ENCODE measurements at places on chromosomes 5 and 9.

- no peak for DNase-seq
Measured at GRCh38 chr9:89046832-89047231, 55.6 kb downstream of the S1PR3 start.

DNA sequence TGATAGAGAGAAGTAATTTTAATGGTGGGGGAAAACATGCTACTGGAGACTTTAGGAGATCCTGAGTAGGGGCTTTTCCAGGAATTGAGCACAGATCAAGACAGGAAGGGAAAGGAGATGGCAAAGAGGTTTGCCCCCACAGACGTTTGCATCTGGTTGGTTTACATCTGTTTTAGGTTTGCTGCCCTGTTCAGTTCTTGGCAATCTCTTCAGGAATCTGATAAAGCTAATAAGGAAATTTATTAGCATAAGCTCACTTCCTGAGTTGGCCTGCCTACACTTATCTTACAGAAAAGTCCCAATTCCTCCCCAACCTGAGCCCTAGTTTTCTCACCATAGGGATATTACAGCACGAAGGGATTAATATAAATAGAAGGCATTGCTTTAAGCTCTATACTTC is 3.4 kb upstream of the CFAP95 start:
- DNase-seq, result no peak

DNA sequence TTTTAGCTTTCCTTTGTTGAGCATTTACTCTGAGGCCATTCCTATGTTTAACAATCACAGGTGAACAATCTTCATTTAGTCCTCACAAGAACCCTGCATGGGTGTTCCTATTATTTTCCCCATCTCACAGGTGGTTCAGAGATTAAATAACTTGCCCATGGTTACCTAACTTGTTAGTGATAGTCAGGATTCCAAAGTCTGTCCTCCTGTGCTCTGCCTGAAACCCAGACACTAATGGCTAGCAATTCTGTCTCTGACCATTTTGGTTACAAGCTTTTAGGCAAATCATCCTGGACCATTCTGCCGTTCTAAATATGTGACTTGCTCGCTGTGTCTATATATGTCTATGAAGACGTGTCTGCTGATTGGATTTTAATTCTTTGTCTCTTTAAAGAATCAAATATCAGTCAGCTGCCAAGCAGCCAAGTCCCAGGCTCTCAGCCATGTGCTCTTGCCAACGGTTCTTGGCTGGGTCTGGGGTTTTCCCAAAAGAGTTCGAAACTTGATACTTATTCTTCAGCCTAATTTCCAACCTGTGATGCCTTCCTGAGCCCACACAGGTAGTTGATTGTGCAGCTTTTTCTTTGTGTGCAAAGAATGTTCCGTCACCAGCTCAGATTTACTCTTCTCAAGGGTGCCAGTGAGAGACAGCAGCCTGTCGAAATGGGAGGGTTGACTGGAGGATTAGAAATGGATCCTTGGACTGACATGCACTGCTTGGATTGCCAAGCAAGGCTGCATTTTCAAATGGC is 121.7 kb downstream of the NREP start:
- no peak for DNase-seq

GRCh38 chr9:98929071-98929470 is 14.6 kb upstream of the COL15A1 start:
- no peak for DNase-seq

DNA sequence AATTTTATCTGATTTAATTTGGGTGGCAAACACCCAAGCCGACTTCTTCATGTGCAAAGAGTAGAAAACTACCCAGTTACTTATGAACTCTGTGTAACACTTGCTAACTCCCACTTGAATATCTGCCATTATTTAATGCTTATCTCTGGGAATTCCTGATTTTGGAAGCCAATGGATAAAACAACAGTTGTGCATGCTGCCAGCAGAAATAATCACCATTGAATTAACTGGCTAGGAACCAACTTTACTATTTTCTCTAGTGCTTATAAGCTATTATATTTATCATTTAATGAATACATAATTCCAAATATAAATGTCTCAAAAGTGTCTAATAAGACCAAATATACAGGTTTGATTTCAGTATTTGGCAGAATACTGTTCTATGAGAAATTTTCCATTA is 85.7 kb downstream of the IZUMO3 start:
- no peak for DNase-seq
